MG63 (cell line): ENCODE measurements at places on chromosomes 11 and 22.

GRCh38 chr11:64053699-64054098 is 18.0 kb downstream of the FLRT1 start:
- DNase-seq = no peak

DNA sequence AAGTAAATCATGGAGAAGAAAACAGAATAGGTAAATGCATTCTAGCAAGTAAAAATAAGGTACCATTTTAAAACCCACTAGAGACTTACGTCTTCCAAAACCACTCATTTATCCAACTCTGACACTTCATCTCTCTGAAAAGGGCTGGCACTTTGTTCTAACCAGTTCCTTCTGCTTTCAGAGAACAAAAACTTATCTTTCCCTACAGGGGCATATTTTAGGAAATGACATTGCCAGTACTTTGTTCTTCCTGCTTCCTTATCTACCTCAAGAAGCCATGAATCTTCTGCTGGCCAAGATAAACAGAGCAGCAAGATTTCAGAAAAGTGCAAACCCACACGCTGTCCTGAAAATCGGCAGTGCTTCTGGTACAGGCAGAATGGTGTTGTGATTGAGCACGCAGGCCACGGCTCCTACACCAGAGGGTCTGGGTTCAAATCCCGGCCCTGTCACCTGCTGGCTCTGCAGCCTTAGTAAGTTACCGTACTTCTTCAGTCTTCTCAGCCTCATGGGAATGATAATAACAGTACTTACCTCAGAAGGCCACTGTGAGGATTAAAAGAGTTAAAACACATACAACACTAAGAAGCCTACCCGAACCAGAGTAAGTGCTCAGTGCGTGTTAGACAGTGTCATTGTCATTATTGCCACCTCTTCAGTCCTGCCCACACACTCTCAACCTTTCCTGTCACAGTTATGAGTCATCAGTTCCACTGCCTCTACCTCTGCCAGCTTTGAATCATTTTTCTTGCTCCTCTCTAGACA is 11.0 kb downstream of the MPZL3 start:
- no peak for DNase-seq

DNA sequence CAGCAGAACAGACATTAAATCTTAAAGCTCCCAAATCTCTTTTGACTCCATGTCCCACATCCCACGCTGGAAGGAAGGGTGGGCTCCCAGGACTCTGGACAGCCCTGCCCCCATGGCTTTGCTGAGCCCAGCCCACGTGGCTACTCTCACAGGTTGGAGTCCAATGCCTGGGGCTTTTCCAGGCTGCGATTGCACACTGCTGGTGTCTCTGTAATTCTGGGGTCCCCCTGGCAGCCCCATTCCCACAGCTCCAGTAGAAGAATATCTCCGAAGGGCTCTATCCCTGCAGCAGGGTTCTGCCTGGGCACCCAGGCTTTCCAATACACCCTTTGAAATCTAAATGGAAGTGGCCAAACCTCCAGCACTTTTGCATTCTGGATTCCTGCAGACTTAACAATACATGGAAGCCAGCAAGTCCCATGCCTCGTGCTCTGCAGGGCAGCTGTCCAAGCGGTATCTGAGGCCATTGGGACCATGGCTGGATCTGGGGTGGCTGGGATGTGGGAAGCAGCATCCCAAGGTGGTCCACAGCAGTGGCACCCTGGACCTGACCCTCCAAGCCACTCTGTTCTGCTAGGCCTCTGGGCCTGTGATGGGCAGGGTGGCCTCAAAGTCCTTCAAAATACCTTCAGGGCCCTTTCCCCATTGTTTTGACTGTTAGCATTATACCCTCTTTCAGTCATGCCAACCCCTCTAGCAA is 47.9 kb upstream of the TH start:
- DNase-seq = no peak

- DNase-seq = no peak
Observed at GRCh38 chr11:83982825-83983224, 696.7 kb upstream of the CCDC90B start.

- no peak for DNase-seq
Observed at GRCh38 chr22:46379066-46379930, 43.8 kb downstream of the TRMU start.

DNA sequence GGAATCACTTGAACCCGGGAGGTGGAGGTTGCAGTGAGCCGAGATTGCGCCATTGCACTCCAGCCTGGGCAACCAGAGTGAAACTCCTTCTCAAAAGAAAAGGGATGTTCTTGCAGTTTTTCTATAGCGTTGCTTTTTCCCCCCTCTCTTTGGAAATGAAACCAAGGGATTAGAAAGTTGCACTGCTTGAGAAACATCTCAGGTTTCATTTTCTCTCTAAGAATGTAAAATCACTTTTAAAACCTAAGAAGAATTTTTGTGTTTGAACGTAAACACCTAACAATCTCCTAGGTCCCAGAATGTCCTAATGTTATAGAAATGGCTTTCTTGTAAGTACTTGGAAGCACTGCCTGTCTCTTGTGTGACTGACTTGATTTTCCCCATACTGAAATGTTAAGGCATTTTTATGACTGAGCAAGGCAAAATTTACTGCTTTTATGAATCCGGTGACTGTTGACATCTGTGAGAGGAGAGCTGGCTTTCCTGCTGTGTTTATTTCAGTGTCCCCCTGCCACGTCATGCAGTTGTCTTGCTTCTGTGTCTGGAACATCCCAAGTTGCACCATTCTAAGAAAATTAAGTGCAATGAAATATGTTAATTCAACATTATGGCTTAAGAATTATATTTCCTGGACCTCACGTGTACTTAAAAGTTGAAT is 37.7 kb downstream of the NF2 start:
- DNase-seq = no peak

- no peak for DNase-seq
Observed at GRCh38 chr11:85913513-85913912, 58.3 kb downstream of the CCDC83 start.

DNA sequence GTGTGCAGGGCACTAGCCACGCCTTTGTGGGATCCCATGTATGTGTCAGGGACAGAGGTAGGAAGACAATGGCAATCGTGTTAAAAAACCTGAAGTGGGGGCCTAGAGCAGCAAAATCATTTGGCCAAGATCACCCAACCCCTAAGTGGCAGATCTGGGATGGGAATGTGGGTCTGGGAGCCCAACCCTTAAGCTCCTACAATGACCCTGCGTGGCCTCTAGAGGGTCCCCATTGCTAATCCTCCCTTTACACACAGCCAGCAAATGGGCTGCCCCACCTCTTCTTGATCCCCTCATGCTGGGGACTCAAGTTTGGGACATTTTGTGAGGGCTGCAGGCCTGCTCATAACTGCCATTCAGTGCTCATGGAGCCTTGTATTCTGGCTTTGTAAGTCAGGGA is 73.2 kb upstream of the SUSD2 start:
- DNase-seq = no peak

GRCh38 chr11:34132261-34132965 is 27.0 kb downstream of the NAT10 start:
- DNase-seq = no peak

DNA sequence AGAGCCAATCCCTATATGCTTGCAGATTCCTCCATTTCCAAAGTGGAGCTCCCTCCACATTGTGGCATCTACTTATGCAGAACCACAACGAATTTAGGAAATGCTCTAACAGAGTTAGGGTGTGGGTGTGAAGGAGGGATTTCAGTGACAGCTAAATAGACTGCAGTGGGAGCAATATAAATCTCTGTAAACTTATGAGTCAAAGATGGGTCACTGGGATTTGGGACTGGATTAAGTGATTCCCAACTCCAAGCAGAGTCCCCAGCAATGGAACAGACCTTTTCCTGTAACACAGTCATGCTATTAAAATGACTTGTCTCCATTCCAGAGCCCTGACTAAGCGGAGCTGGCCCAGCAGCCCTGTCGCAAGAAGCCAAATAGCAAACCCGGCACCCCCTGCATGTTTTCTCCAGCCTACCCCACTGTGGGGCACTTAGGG is 36.6 kb downstream of the RPL27A start:
- DNase-seq = peak; percentile 87

- DNase-seq = no peak
Observed at GRCh38 chr22:50674130-50674500, 1.5 kb downstream of the SHANK3 start.

DNA sequence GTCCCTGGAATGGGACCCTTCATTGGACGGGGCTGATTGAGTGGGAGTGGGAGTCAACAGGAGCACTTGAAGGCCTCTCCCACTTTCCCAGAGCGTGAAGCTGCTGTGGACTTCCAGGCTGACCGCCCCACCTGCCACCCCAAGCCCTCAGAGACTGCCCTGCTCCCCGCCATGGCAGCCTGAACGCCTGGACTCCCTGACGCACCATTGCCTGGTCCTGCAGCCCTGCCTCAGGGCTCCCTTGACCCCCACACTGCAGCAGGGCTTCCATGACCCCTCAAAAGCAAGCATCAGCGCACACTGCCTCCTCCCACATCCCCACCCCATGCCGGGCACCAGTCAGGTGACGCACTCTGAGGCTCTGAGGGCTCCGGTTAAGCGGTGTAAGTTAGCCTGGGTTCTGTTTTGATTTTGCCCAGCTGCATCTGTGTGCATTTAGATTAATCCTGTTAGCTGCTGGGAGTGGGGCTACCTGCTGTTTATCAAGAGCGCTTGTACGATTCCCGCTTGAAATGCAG is 39.4 kb downstream of the TRIM29 start:
- DNase-seq = no peak
